ENCODE measurements at places on chromosomes 16 and 17.

GRCh38 chr16:12225806-12226465 is 249.4 kb downstream of the SNX29 start:
- peak; percentile 21 for DNase-seq

GRCh38 chr17:28807925-28808634 is 34.5 kb downstream of the FAM222B start:
- peak; percentile 35 for DNase-seq

DNA sequence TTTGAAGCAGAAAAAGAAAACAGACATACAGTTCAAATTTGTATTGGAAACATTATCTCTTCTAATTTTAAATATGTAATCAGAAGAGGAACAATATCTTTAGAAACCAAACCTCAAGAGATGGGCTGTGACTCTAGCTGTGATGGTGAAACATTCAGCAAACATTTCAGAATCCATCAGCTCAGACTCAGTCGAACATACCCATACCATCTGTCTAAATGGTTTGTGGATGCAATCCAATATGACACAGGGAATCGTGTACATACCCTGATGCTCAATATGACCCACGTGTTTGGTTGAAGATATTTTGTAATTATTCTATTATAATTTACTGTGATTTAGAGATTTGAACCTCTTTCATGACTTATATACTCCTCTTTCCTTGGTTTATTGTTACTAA is 665.2 kb upstream of the CDH8 start:
- DNase-seq, result no peak

DNA sequence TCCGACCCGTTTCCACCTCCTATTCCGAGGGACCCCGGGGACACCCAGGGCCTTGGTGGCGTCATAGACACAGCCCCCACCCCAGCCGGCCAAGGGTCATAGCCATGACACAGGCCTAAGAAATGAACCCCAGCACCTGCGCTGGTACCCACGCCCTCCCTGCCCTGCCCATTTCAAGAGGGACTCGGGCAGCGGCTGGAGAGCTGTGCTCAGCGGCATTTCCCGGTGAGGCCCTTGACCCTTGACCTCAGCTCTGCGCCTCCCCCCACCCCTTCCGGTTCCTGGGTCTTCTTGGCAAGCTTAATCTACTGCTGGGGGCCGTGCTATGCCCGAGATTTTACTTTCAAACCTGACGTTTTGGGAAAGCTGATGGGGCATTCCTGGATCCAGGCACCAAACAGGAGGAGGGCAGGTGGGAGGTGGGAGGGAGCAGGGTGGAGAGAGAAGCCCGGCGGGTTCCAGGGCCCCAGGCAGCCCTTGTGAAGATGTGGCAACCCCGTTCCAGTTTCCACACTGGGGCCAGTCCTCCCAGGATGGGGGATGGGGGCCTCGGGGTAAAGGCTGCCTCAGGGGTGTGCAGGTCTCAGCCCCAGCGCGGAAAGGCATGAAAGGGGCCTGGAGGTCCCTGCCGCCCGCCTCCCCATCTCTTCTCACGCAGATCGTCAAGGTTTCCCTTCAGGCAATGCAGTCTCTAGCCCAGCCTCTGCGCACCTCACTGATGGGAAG is at the start of gene SLC22A31:
Gene SLC22A31, minus strand, starts transcription at position 414 of the 726 bp plus-strand sequence. Its CDS starts 36 bp downstream, at position 378.
- no peak for DNase-seq

DNA sequence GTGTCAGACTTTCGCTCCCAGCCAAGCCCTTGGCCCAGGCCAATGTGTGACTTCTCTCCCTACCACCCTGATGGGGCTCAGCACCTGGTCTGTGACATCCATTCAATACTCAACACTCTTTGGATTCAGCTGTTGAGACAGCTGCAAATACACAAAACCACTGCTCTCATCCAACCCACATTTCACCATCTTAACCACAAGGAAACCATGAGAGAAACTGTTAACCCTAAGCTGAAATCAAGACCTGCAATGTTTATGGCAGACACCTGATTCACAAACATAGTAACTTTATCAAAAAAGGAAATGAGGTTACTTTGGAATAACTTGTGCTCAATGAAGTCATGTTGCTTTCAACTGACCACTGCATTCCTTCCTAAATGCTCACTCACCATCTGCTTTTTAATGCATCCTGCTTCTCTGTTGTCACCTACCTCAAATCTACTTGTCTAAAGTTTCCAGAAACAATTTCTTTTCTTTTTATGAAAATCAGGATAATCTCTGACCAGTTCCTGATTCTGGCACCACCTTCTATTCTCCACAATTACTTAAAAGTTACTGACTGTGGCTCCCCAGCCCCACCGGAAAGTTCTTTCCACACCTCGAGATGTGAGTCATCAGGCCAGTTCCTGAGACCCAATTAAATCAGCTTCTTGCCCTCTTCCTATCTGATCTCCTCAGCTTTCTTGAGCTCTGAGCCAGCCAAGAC is 88.2 kb downstream of the NOG start:
- DNase-seq, result no peak

GRCh38 chr17:71917715-71918114 is 203.1 kb upstream of the SOX9 start:
- no peak for DNase-seq

DNA sequence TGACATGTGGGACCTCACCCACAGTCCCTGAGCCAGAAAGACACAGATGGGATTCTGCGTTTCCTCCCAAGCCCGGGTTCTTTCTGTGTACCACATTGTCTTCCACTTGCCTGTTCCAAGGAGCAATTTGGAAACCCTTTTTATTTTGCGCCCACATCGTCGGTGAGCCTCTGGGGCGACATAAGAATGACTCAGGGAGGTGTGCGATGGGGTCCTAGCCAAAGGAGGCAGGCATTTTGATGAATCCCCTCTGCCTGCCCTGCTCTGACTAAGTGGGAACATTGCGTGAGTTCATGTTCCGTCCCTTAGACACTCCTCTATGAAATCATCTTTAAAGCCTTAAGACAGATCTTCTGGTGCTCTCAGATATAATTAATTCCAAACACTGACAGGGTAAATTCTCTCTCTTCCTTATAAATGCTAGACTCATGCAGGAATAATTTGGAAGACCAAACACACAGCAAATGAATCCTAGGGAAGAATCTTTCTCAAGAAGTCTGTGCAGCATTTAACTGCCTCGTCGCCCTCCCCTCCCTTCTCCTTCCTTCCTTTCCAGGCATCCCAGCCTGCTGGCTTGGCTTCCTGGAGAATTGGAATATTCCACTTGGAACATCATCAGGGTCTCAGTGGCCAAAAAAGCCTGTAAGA is 52.7 kb upstream of the FOXF1 start:
- DNase-seq, result no peak

GRCh38 chr17:6104956-6105648 is 34.9 kb downstream of the WSCD1 start:
- DNase-seq, result no peak
